ENCODE measurements at places on chromosomes 4 and X.

DNA sequence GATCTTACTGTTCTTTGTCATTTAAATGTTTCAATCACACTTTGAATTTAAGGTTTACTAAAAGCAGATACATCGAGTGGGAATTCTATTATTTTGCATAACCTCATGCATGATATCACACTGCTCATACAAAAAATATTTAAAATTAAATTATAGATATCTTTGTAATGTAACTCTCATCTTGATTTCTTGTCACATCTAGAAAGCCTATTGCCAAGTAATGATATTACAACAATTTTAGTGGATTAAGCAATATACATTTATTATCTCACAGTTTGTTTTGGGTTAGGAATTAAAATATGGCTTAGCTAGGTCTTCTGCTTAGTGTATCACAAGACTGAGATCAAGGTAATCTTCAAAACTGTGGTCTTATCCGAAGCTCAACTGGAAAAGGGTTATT is 865.0 kb downstream of the CCSER1 start:
- DNase-seq = no peak

DNA sequence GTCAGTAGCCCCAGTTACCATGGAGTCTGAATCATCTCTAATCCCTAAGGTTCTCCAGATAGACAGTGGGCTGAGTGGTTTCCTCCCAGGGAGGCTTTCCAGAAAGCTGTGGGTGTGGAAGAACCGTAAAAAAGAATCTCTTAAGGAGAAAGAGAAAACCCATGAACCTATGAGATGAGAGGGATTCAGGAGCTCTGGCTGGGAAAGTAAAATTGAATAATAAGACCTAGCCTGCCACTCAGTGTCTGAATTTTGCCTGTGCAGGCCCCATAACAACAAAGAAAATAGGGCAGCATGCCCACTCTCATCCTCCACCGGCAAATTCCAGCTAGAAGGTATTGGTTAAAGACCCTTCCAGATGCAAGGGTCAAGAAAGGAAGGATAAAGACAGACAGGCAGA is 16.9 kb downstream of the AWAT2 start:
- DNase-seq = no peak

GRCh38 chr4:184246426-184246825 is 28.8 kb upstream of the ENPP6 start:
- no peak for DNase-seq

DNA sequence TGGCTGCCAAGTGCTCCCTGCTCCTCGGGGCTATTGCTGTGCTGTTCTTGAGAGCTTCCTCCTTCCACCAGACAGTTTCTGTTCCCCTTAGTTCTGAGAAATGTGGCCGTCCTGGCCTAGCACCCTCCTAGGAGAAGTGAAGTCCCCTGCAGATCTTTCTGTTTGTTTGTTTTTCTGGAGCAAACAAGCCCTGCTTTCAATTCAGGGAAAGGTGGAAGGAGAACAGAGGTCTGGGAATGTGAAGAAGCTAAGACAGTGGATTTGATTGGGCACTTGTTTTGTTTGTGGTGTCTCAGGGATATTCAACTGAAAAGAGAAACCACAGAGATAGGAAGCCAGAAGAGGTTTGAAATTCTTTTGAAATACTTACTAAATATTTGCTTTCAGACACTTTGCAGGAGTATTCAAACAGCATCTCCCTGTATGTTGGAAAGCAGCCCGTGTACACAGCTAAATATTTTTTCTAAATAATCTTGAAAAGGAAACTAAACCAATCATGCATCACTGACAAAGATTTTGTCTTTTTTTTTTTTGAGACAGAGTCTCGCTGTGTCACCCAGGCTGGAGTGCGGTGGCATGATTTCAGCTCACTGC is 36.5 kb upstream of the PPM1K start:
- no peak for DNase-seq

DNA sequence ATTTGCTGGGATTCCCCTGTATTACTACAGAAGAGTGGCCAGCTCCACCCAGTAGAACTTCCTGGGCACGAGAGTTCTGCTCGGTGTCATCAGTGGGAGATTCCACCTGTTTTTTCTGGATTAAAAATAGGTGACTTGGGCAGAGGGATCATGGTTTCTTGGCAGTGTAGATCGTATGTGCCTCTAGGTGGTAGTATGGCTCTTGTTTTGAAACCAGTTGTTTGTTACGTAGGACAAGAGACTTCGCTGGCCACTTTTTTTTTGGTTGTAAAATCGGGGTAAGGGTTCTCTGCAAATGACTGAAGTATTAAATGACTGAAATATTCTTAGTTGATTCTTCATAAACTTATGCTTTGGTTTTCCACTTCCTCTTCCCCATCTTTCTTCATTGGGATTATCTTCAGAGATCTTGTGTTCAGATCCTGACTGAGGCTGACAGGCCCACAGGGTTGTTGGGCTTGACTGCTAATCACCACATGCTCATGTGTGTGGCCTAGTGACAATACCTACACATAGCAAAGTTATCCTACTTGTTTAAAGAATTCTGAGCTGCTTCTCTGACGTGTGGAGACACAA is 43.8 kb upstream of the WDR1 start:
- no peak for DNase-seq

GRCh38 chr4:173257732-173258717 is 76.1 kb downstream of the HMGB2 start:
- DNase-seq = peak; percentile 37

GRCh38 chr4:108611365-108611764 is 9.0 kb upstream of the RPL34 start:
- DNase-seq = no peak

- DNase-seq = no peak
Measured at GRCh38 chr4:336099-336892, 1.3 kb upstream of the ZNF141 start.

- DNase-seq = no peak
Measured at GRCh38 chr4:48490680-48491513, 845 bp downstream of the ZAR1 start.

DNA sequence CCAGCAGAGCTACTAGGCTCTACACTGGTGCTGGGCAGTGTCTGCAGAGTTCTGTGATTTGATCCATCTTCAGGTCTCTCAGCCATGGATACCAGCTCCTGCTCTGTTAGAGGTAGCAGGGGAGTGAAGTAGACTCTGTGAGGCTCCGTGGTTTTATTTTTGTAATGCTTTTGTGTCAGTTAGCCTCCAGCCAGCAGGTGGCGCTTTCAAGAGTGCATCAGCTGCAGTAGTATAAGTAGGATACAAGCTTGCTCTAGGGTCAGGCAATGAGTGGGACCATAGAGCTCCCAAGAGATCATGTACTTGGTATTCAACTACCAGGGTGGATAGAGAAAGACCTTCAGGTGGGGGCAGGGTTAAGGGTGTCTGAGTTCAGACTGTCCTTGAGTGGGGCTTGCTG is 362.5 kb upstream of the TRAM1L1 start:
- DNase-seq = no peak

GRCh38 chr4:8507624-8508023 is 67.0 kb downstream of the TRMT44 start:
- no peak for DNase-seq

GRCh38 chrX:148322906-148323305 is 177.5 kb upstream of the AFF2 start:
- no peak for DNase-seq

DNA sequence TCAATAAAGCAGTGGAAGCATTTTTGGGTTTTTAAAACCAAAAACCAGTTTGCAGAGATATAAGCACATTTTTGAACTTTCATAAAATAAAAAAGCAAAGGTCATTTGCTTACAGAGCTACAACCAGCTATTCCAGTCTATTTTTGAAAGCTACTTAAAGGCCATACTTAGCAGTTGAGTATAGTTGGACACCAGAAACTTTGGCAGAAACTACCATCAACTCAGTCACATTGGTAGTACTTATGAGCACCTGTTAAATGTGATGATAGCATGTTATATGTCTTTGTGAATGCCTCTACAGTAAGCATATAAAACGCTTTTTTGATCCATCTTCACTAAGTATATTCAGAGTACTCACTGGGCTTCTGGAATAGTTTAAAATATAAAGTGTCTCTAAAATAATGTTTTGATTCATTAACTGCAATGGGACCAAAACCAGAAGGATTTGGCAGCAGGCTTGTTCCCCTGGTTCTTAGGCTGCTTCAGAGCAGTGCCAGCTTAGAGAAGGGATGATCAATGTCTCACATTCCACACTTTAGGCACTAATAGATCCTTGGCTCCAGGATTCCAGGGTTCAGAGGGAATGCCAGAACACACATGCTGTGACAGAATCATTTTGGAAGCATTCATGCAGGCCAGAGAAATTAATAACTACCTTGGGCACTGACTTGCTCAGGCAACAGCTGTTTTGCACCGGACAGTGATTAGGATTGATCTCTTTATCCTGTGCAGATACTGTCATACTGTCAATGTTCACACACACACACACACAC is 103.9 kb downstream of the IQCM start:
- no peak for DNase-seq

- no peak for DNase-seq
Measured at GRCh38 chr4:185254434-185254833, 45.0 kb downstream of the SNX25 start.

DNA sequence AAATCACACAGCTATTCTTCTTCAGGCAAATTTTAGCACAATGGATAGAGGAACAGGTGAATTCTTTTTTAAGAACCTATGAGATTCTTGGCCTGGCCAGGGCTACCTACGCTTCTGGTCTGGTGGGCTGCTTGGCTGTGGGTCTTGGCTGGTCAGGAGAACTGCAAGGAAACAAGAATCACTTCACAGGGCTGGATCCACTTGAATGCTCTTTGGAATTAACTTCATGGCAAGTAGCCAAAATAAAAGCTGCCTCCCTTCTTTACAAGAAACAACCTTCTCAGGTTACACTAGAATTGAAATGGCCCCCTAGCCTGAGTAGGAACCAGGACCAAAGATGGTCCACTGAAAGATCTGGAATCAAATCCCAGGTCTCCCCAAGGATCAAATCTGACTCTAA is 519.1 kb downstream of the IQCM start:
- DNase-seq = no peak

DNA sequence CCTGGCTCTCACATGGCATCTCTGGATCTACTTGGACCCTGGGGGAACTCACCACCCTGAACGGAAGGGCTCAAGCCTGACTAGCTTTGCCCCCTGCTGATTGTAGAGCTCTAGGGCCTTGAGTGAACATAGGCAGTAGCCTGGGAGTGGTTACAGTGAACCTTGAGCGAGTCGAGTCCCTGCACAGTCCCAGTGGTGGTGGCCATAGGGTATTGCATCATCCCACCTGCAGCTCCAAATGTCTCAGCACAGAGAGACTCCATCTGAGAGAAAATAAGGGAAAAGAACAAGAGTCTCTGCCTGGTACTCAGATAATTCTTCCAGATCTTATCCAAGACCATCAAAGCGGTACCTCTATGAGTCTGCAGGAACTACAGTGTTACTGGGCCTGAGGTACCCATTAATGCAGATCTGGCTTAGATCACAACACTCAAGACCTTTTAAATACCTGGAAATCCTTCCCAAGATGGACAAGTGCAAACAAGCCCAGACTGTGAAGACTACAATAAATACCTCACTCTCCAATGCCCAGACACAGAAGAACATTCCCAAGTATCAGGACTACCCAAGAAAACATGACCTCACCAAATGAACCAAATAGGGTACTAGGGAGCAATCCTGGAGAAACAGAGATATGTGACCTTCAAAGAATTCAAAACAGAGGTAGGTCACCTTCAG is 167.5 kb upstream of the TET2 start:
- DNase-seq = no peak

DNA sequence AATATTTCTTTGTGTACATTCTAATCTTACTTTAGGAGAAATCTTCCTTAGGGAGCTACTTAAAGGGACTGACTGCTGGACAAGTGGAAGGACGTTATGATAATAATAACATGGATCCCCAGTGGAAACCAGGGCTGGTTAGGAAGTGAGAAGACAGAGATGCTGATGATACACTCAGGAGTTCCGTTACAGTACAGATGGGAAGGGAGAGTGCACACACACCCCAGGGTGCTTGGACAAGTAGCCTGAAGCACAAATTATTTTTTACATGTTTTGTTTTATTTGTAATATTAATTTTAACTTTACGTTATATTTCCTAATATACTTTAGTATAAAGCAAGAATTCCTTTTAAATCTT is 84.1 kb downstream of the BMPR1B start:
- DNase-seq = no peak

GRCh38 chrX:114267142-114267541 is 316.7 kb upstream of the HTR2C start:
- no peak for DNase-seq

- no peak for DNase-seq
Measured at GRCh38 chr4:101155945-101156344, 191.4 kb downstream of the PPP3CA start.

GRCh38 chr4:108313546-108314339 is 145.0 kb upstream of the LEF1 start:
- no peak for DNase-seq

DNA sequence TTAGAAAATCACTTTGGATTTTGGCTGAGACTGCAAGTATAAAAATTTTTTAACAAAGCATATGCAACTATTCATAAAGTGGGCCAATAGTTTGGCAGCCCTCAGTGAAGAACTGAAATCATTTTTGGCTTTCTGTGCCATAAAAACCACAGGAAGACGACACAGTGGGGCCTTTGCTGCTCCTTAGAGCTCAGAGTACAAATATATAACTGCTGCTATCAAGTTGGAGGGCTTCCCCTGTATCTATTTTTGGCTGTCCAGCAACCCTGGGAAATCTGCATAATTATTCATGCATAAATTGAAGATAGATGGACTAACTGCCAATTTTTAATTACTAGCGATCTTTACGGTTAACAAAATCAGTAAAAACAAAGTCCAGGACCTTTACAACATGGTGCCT is 51.5 kb upstream of the FTHL17 start:
- DNase-seq = no peak

- DNase-seq = no peak
Measured at GRCh38 chr4:177308847-177309521, 690 bp upstream of the NEIL3 start.

GRCh38 chr4:164892018-164892417 is 15.0 kb downstream of the APELA start:
- no peak for DNase-seq

- no peak for DNase-seq
Measured at GRCh38 chrX:134713618-134714107, 55.4 kb upstream of the PLAC1 start.

- no peak for DNase-seq
Measured at GRCh38 chr4:87356832-87357526, 34.0 kb downstream of the HSD17B11 start.

GRCh38 chr4:5892323-5893003 is 423 bp downstream of the CRMP1 start:
- DNase-seq = no peak

DNA sequence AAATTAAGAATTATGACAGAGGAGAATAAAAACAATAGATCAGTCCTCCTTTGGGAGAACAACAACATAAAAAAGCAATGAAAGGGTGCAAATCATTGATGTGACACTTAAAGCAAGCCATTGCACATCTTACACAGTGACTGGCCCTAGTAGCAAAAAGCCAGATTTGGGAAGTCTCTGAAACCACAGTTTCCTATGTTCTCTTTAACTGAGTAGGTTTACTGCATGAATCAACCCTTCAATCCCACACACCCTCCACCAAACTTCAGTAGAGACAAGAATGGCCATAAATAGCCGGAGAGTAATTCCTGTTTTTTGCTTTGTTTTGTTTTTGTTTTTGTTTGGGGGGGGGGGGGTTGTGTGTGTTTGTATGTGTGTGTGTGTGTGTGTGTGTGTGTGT is 180.8 kb downstream of the VEGFC start:
- no peak for DNase-seq

- DNase-seq = no peak
Measured at GRCh38 chrX:71543316-71543715, 10.4 kb downstream of the OGT start.
